Activated CD4-positive, CD25-positive, alpha-beta regulatory T cell treated with anti-CD3 and anti-CD28 coated beads, Interleukin-2, amount 50 U/mL, for 16 hours (primary cell): ENCODE measurements at places on chromosomes 4 and X.
A peak's percentile ranks its signal among the peaks of the same experiment; 100 is the strongest.

- DNase-seq: no peak
Measured at GRCh38 chr4:174505892-174506291, 16.4 kb downstream of the HPGD start.

- no peak for DNase-seq
Measured at GRCh38 chr4:52376132-52376704, 282.9 kb downstream of the USP46 start.

- DNase-seq: no peak
Measured at GRCh38 chrX:81231476-81231875, 29.6 kb downstream of the SH3BGRL start.

- no peak for DNase-seq
Measured at GRCh38 chrX:22795671-22796070, 204.1 kb upstream of the DDX53 start.

DNA sequence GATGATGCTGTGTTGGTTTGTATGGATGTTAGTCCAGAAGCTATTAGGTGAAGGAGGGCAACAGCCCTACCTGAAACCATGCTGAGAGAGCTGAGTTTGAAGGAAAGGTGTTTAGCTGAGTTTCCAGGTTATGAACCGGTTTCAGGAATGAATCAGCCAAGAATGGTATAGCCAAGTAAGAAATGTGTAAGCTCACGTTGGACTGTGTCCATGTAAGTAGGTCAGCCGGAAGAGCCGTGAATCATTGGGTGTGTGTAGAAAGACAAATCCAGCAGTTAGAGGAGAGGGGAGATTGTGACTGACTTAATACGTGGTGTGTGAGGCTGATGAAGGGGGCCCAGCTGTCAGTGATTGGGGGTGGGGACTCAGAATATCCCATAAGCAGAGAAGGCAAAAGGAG lies 77.2 kb upstream of the SPIN4 start:
- no peak for DNase-seq

DNA sequence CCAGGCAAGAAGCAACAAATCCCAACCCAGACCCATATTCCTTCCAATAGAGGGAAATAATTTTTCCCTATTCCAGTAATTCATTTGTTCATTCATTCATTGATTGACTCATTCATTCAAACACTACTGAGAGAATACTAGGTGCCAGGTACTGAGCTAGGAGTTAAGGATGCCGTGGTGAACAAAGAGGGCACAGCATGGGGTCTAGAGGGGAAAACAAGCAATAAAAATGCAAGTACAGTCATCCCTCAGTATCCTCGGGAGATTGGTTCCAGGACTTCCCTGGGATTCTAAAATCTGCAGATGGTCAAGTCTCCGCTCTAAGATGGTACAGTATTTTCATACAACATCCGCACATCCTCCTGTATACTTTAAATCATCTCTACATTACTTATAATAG lies 18.7 kb downstream of the RASGEF1B start:
- no peak for DNase-seq

DNA sequence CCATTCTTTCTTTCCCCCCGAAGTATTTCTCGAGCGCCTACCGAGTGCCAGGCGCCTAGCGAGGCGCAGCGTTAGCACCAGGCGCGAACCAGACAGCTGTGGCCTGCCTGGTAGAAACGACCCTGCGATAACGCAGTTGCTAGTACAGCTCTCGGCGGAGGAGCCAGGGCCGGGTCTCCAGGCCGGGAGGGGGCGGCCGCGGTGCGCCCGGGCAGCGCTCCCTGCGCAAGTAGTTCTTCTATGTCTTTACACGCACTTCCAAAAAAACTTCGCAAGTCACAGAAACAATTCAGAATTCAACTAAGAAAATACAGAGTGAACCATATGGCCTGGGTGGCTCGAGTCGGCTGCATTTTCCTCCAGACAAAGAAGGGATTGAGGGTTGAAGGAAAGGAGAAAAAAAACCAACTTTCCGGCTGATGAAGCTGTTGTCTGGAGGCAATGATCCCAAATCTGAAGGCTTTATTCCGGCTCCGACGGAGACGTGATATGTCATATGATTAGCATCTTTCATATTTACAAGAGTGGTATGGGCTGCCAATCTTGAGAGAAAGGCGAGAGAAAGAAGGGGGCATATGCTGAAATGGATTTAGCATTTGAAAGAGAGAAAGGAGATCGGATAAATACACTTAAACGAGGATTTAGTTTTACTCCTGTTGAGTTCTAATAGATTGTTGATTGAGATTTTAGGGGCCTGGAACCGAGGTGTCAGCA lies 7.2 kb upstream of the NEUROG2 start:
- no peak for DNase-seq

DNA sequence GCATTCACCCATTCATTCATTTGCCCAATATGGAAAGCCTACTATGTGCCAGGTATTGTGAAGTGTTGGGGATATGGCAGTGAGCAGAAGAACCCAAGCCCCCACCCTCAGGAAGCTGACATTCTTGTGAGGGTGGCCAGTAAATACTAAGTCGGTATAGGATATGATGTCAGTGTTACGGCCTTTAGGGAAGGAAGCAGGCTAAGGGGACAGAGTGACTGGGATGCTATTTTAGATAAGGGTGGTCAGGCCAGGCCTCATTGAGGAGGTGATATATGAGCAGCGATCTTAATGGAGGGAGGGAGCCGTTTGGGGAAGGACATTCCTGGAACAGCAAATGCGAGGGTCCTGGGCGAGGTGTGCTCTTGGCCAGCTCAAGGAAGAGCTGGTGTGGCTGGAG lies 2.0 kb downstream of the ATP6AP1 start:
- no peak for DNase-seq

- no peak for DNase-seq
Measured at GRCh38 chr4:184382189-184382846, 92.0 kb downstream of the IRF2 start.

DNA sequence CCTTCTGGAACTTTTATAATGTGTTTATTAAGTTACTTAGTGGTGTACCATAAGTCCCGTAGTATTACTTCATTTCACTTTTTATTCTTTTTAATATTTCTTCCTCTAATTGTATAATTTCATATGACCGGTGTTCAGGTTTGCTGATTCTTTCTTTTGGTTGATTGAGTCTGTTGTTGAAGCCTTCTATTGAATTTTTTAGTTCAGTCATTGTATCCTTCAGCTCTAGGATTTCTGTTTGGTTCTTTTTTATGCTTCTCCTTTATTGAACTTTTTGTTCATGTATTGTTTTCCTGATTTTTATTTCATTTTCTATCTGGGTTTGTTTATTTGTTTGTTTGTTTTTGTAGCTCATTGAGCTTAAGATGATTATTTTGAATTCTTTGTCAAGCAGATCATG lies 8.8 kb downstream of the CEP44 start:
- no peak for DNase-seq

DNA sequence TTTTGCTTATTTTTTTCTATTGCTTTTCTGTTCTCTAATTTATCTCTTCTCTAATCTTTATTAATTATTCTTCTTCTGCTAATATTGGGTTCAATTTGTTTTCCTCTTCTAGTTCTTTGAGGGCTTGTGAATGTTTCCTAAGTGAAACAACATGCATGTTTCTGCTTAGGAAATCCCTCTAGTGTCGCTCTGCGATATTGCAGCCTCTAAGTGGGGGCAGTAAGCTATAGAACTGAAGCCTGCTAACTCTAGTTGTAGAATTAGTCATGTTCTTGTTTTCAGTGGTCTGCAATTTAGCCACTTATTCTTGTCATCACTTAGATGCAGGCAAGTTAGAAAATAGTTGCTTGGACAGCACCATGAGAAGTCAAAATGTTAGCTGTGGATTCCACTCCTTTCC lies 222.6 kb downstream of the SPIN4 start:
- DNase-seq: no peak

DNA sequence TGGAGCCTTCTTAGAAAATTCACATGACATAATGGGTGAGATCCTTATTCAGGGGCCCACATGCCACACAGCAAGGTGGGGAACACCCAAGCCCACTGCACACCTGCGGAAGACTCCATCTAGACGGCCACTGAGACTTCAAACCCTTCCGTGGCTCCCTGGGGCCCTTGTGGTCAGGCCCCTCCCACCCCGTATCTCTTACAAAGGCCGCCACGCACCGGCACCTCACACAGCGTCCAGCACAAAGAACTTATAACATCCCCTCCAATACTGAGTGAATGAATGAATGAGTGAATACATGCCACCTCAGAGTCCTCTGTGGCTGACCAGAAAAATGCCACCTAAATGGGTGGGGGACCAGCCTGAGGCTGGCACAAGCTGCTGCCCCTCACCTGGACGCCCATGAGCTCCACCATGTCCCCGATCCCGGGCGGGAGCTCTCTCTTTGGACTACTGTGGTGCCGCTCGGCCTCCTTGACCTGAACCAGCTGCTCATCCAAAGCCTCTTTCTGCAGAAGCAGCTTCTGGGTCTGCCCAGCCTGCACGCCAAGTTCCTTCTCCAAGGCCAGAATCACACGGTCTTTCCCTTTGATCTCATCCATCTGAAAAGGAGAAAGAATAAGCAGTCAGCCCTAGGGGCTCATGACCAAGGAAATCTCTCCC lies 66.9 kb upstream of the C4orf50 start:
- no peak for DNase-seq

- DNase-seq: no peak
Measured at GRCh38 chrX:13028871-13029636, 15.4 kb downstream of the FAM9C start.

GRCh38 chr4:84750260-84750959 lies 167.5 kb downstream of the CDS1 start:
- no peak for DNase-seq

- DNase-seq: no peak
Measured at GRCh38 chr4:167109859-167110258, 124.4 kb downstream of the SPOCK3 start.

- no peak for DNase-seq
Measured at GRCh38 chrX:19179389-19179788, 57.1 kb upstream of the ADGRG2 start.

- peak; percentile 6 for DNase-seq
Measured at GRCh38 chrX:9873952-9874351, 87.7 kb downstream of the SHROOM2 start.

GRCh38 chr4:98671131-98671530 lies 12.7 kb upstream of the TSPAN5 start:
- DNase-seq: no peak

GRCh38 chr4:1576961-1577821 lies 106.9 kb downstream of the FAM53A start:
- no peak for DNase-seq

GRCh38 chr4:168723569-168723968 lies 226.7 kb downstream of the PALLD start:
- no peak for DNase-seq

- no peak for DNase-seq
Measured at GRCh38 chrX:150199803-150200202, 163.3 kb upstream of the MAMLD1 start.

- DNase-seq: no peak
Measured at GRCh38 chr4:152909901-152910300, 26.2 kb upstream of the FHDC1 start.

- no peak for DNase-seq
Measured at GRCh38 chr4:112860830-112861690, 188.4 kb upstream of the ANK2 start.

- no peak for DNase-seq
Measured at GRCh38 chr4:48122756-48123155, 11.3 kb downstream of the TXK start.

DNA sequence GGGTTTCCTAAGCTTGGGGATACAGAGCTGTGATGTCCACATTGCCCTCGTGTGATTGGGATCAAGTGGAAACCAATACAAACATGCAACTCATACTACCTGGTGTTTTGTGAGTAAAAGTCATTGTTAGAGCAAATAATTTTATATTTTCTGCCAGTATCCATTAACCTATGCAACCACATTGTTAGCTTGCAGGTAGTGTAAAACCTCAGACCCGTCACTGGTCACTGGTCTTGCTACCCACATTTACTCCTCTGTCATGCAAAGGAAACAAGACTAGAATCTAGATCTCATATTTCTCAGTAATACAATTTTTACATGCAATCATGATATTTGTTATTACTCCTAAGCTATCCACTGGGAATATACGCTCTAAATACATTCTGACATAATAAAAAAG lies 324.3 kb upstream of the NDST4 start:
- DNase-seq: no peak

DNA sequence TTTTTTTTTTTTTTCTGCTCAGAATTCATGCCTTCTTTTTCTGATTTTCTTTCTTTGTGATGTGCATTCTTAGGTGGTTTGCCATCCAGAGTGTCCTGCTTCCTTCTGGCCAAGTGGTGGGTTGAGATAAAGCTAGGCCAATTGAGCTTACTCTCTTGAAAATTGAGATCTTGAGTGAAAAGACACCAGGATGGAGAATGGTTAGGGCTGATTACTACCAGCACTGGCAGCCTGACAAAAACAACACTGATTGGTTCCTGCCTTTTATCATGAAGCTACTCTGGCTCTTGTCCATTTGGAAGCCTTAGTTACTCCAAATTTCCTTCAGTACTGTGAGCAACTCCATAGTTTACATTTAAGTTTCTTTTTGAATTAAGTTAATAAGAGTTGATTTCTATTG lies 404.0 kb downstream of the PPARGC1A start:
- no peak for DNase-seq

GRCh38 chr4:174365018-174365587 lies 81.4 kb downstream of the CEP44 start:
- no peak for DNase-seq

- DNase-seq: no peak
Measured at GRCh38 chrX:81728622-81729021, 526.7 kb downstream of the SH3BGRL start.

DNA sequence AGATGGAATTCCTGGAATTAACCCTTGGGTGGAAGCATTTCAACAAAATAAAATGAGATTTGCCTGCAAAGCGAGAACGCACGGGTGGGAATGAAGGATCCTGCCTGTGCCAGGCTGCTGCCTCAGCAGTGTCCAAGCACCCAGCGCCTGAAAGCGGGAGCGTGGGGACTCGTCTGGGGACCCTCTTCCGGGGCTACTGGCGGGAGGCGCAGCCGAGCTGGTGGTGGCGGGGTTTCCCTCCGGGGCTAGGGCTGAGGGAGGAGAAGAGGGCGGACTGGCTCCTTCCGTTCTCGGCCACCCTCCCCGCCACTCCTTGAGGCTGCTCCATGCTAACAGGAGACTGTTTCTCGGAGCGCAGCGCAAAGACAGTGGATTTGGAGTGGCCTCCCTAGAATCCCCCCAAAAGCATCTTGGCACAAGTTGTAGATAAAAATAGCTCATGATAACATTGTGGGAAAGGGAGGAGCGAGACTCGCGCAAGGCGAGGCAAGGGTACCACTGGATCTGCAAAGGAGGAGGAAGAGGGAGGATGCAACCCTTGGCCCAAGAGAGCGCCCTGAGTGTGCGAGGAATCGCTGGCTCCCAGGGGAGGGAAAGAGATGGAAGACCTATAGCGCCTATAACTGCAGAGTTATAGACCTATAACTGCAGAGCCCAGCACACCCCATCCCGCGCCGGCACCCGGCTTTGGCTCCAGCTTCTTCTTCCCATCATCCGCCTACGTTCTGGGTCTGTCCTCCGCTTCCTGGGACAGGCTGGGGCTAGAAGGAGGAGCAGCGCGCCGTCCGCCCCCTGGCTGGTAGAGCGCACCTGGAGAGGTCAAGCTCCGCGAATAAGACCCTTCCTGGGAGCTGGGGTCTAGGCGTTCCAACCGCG lies 1.3 kb downstream of the HS3ST1 start:
- no peak for DNase-seq
